ENCODE measurements at places on chromosomes 3 and 15.

DNA sequence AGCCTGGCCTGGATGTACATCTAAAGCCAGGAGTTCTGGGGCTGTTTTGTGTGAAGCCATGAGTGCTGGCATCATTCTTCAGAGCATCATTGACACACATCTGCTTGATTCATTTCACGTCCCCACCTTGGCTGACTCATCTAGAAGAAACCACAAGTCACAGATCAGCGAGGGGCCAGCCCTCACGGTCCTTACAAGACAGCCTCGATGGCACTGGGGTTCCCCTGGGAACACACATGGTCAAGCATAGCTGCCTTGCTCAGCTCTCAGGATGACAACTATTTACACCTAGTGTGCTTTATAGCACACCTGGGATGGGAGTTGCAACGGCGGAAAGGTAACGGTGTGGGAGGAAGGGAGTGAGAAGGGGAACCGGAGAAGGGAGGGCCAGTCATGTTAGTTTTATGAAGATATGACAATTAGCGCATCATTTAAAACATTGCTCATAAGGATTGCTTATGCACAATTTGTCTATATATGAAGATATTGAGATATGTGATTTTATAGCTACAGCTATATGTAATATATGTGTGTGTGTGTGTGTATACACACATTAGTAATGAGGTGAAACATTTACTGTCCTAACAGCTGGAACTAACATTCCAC is 227.1 kb downstream of the RPLP1 start:
- DNase-seq = no peak

DNA sequence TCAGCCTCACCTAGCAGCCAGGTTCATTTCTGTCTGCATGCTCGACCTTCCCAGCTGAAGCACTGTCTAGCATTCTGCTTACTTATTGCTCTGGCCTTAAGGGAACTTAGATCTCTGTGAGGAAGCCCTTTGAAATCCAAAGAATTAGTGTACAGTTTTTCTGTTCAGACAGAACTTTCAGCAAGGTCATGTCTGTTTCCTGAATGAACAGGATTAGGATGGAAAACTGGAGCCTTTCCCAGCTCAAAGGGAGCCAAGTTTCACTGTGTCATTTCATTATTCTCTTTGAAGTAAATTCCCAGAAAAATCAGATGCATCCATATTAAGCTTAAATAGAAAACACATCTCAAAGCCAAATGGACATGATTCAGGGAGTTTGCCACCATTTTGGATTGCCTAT is 457.3 kb upstream of the KCNMB2 start:
- DNase-seq = no peak

- DNase-seq = no peak
Measured at GRCh38 chr15:57883701-57884100, 177.2 kb downstream of the POLR2M start.

DNA sequence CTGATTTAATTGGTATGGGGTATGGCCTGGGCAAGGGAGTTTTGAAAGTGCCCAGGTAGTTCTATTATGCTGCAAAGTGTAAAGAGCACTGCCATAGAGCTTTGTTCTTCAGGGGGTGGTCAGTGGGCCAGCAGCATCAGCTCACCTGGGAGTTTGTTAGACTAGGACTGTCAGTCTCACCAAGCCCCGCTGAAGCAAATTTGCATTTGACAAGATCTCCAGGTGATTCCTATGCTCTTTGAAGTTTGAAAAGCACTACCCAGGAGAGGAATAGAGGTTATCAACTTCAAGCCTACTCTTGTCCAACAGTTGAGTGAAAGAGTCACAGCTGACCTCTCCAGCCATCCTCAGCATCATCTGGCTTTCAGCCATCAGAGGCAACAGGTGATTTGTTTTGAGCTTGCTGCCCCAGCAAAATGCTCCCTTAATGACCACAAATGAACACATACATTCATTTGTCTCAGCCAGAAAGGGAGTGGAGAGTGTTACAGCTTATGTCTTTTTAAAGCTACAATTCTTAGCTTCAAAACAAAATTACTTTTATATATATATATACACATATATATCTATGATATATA is 8.0 kb downstream of the ZSCAN2 start:
- DNase-seq = no peak

- peak; percentile 2 for DNase-seq
Measured at GRCh38 chr15:87604857-87605446, 651.6 kb downstream of the NTRK3 start.

DNA sequence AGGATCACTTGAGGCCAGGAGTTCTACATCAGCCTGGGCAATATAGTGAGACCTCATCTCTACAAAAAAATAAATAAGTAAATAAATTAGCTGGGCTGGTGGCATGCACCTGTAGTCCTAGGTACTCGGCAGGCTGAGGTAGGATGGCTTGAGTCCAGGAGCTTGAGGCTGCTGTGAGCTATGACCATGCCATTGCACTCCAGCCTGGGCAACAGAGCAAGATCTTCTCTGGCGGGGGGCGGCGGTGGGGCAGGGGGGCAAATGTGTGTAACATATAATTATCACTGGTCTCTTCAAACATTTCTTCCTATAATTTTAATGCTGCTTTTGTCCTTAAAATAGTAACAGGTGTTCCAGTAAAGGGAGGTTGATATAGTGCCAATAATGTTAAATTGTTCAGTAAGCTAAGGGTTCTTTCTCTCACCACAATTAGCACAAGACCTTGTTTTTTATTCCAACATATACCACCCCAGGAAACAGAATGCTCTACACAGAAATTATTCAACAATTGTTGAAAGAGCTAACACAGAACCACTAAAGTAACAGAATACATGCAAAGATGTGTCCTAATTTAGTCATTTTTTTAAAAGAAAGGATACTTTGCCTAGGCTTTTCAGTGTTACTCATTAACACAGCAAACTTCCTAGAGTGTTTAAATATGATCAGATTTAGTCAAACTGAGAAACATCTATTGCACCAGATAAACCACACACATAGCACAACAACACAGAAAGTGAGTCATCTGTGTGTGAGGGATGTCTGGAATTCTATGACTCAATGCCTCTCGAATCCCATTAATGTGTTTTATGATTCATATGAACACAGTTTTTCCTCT is 29.1 kb downstream of the ANKRD28 start:
- DNase-seq = no peak

- no peak for DNase-seq
Measured at GRCh38 chr15:39144613-39145499, 436.0 kb upstream of the THBS1 start.

DNA sequence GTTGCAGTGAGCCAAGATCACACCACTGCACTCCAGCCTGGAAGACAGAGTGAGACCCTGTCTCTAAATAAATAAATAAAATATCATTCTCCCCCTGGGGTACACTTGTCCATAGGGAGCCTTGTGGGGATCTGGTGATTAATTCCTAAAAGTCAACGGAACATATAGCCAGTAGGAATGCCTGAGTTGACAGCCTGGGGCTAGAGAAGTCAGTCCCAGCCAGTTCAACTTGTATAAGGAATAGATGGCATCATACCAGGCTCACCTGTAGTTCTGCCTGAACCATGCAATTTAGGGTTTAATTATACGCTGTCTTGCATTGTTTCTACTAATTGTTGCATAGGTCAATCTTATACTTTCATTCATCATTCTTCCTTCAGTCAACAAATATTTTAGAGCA is 5.9 kb upstream of the BOC start:
- DNase-seq = no peak

GRCh38 chr15:99321468-99321867 is 70.2 kb downstream of the LRRC28 start:
- no peak for DNase-seq

GRCh38 chr3:99854756-99855298 is 37.2 kb downstream of the CMSS1 start:
- peak; percentile 8 for DNase-seq

DNA sequence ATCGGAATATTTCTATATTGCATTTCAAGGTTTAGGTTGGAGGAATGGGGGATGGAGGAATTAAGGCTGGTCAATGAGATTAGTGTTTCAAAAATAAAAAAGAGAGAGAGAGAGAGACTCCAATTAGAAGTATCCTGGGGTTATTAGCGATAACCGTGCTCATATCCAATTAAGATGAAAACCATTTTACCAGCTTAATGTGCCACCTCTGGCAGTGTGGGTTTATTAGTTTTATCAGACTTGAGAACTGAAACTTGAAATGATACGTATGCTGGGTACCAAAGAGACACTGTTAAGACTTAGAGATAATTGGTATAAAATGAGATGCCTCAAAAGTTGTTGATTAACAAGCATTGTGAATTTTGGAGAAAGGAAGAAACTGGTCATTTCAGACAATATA is 251.5 kb upstream of the NR2F2 start:
- DNase-seq = no peak

DNA sequence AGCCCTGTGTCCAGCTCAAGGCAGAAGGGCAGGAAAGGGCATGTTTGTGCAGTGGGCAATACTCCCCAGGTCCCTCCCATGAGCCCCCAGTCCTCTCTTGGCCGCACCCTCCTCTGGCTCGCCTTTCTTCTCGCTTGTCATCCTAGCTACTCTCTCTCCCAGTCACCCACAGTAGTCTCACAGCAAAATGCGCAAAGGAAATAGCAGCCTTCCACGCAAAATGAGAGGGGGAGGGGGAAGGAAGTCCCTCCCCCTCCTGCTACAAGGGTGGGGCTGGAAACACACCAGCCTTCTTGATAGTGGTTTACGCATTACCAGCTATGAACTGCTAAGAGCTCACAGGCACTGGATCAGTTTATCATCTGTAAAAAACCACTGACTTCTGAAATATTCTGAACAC is 83.8 kb downstream of the GADL1 start:
- DNase-seq = no peak

DNA sequence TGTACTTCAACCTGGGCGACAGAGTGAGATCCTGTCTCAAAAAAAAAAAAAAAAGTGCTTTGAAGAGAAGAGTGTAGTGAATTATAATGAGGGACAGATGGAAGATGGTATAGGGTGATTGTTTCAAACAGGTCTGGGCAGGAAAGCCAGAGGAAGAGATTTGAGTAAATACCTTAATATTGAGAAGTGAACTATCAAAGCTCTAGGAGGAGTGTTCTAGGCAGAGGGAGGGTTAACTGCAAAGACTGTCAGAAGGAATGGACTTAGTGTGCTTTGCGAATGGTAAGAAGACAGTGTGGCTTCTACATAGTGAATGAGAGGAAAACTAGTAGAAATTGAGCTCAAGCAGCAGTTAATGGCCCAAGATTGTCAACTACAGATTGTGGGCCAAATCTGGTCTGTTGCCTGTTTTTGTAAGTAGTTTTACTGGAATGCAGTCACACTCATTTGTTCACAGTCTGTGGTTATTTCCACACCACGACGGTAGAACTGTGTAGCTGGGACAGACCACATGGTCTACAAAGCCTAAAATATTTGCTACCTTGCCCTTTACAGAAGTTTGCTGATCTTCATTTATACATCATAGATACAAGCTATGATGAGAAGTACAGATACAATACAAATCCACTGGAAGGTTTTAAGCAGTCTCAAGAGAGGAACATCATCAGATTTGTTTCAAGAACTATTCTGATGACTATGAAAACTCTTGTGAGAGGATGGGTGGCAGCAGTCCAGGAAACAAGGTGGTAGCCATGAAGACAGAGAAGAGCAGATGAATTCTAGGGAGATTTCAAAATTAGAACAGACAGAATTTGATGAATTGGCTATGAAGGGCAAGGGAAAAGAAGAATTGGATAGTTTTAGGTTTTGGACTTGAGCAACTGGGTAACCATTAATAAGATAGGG is 16.5 kb upstream of the USP50 start:
- no peak for DNase-seq

DNA sequence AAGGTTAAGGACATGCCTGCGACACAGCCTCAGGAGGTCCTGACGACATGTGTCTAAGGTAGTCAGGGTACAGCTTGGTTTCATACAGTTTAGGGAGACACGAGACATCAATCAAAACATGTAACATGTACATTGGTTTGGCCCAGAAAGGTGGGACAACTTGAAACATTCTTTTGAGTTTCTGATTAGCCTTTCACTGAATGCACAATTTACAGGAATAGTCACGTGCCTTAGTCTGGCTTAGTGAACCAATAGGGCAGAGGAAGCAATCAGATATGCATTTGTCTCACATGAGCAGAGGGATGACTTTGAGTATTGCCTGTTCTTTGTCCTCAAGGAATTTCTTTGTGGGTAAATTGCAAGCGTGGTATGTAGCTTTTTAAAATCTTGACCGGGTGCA is 24.5 kb upstream of the HDAC11 start:
- no peak for DNase-seq

DNA sequence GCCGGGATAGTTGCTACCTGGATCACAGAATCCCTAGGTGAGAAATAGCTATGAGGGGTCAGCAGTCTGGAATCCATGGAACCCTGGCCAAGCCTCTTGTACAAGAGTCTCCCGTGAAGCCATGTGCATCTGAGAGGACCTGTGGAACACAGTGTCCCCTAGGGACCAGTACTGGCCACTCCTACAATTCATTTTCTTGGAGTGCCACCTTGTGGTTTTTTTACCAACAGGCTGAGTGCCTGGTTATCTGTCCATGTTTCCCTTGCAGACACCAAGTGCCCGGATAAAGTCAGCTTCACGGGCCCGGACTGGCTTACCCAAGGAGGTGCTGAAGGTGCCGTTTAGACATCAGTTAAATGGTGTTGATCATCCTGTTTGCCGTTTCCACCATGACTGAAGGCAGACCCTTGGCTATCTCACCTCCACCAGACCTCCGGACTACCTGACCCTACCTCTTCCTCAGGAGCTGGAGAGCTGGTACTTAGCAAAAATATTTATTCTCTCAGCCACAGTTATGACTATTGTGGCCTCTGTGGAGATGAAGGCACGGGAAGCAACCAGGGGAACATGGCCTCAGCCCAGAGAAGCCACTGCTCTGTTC is 93.9 kb downstream of the RBPMS2 start:
- peak; percentile 72 for DNase-seq

DNA sequence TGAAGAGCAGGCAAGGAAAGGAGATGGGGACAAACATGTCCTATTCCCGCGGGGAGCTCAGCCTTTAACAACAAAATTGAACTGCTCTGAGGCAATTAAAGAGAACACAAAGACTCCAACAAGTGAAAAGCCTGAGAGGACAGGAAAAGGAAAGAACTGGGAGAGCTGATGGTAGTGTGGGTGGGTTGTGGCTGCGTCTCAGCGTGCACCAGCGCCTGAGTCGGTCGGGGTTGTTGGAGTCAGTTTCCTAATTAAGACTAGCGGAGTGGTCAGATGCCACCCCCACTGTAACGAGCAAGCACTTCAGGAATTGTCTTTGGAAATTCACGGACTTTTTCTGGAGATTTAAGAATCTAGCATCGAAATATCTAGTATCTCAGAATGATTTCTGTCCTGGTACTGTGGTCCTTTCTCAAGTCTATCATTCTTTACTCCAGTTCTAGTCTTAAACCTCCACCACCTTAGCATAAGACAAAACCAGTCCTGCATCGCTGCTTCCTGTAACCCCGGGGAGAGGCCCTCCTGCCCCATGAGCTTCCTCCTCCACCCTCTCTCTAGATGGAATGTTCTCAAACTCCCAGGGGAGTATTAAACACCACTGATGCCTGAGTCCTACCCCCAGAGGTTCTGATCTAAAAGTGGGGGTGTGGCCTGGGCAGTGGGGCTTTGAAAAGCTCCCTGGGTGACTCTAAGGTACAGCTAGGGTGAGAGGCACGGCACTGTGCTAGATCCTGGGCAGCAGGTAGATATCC is 104.0 kb downstream of the CYP19A1 start:
- no peak for DNase-seq

GRCh38 chr3:140914384-140914945 is 27.2 kb upstream of the SLC25A36 start:
- no peak for DNase-seq

Measured in NCI-H526 treated with DMSO at 0.1 percent for 48 hours (cell line).